ENCODE measurements at places on chromosomes 11 and 22.

DNA sequence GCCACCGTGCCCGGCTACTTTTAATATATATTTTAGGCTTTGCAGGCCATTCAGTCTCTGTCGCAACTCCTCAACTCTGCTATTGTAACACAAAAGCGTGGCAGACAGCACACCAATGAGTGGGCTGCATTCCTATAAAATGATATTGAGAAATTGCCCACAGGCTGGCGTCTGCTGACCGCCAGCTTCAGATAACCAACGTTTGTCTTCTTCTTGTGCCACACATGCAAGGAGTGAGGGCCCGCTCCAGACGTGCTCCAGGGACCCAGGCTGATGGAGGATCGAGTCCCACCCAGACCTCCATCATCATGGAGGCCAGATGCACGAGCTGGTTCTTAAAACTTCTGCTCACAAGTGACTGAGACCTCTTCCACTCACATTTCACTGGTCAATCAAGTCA, 35.4 kb upstream of the LINC01488 start:
- no peak for DNase-seq

DNA sequence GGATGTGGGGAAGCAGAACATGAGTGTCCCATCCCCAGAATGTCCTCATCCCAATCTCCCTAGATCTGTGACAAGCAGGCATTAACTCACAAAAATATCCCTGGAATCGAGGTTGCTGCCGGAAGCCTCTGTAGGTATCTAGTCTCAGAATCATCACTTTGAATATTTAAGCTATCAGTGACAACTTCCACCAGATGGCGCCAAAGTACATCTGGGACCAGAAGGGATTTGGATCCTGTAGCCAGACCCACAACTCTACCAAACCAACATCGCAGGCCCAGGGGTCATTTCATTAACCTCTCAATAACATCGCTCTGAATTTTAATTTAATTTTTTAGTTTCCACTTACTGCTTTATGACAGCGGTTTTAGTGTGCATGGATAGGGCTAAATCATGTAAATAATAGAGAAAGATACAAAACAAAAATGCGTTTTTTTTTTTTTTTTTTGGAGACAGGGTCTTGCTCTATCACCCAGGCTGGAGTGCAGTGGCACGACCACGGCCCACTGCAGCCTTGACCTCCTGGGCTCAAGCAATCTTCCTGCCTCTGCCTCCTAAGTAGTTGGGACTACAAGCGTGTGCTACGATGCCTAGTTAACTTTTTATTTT, 1.1 kb upstream of the EXT2 start:
- DNase-seq: peak; percentile 80

DNA sequence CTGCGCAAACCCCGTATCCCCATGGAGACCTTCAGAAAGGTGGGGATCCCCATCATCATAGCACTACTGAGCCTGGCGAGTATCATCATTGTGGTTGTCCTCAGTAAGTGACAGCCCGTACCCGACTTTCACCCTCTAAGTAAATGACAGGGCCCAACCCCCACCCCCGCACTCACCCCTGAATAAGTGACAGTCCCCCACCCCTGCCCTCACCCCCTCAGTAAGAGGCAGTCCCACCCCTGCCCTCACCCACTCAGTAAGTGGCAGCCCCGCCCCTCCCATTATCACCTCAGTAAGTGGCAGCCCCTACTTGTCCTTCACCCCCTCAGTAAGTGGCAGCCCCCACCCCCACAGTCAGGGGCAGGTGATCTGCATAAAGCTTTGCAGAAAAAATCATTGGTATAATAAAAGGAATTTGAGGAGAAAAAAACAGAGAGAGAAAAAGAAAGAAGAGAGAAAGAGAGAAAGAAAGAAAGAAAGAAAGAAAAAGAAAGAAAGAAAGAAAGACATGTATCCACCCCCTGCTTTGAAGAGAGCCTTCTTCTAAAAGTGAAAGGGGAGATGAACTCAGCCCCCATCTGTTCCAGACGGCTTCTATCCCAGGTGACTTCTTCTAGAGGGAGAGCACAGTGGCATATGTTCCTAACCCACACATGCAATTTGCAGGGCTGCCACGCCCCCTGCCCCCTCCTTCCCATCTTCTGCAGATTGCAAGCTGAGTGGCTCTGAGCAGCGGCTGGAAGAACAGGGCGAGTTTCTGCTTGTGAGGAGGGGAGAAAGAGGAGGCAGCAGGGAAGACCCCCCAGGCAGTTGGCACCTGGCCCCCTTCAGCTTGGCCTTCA, 12.5 kb upstream of the SMIM35 start:
- no peak for DNase-seq

DNA sequence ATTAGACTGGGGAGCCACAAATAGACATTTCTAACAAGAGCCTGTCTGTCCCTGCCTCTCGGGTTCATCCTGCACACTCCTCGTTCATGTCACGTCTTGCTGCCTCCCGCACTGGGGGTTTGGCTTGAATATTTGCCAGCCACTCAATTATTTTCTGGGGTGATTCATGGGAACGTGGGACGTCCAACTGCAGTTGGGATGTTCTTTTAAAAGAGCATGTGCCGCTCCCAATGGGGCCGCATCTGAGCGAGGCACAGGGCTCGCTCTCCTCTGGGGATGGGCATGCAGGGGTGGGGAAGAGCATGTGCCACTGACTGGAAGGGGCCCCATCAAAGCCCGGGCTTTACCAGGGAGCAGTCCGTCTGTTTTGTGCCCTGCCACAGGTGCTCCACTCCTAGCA, 43.4 kb downstream of the PARVG start:
- DNase-seq: no peak

DNA sequence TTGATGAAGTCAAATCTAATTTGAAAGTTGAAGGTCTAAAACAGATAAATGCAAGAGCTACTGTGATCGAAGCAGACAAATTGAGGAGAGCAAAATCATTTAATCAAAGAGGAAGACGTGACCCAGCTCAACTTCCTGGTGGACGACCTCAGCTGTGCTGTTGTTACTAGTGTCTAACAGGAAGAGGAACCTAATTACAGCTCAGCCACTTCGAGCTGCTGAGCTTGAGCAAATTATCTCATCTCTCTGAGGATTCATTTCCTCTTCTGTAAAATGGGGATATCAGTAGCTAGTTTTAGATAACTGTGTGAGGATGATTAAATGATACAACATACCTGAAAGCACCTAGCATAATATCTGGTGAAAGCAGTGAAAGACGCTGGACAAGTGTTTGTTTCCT, 48.6 kb upstream of the OLFML1 start:
- peak; percentile 9 for DNase-seq

GRCh38 chr11:68763926-68764657, 12.8 kb upstream of the TESMIN start:
- no peak for DNase-seq

GRCh38 chr22:36145881-36146280, 14.7 kb downstream of the APOL3 start:
- DNase-seq: no peak

DNA sequence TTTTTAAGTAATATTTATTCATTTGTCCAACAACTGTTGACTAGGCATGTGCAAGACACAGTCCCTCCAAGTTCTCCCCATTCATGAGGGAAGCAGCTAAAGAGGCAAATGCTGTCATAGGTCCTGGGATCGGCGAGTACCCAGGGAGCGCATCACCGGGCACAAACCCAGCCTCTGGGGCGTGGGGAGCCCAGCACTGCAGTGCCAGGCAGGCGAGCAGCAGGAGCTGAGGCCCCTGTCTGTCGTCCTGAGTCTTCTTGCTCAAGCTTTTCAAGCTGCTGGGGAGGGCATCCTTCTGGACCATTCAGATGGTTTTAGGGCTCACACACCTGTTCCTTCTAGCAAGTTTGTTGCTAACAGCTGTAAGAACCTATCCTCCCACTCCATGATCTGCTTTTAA, 62.1 kb downstream of the PPFIA1 start:
- DNase-seq: no peak

DNA sequence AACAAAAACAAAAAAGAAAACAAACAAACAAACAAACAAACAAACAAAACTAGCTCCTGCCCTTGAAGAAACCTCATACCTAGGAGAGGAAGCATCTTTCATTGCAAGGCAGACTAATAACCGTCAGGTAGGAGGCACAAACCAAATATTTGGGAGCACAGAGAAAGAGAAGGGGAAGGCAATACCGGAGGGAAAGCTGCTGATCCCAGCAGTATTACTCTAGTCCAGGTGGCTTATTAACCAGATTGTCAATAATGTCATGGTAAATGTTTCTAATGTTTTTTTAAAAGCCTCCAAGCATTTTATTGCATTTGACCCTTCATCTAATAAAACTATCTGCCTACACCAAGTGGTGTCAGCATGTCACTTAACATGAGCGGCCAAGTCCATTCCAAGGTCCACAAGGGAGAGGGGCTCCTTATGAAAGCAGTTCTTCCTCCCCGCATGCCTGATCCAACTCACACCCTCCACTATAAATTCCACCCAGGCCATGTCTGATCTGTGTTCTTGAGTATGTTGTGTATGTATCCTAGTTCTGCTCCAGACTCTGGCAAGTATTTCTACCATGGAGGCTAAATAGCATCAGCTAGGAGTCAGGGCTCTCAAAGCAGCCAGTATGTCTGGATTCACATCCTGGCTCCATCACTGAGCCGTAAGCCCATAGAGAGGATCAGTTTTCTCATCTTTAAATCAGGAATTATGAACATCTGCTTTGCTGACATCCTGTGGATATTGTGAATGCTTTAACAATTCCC, 208.1 kb upstream of the TENM4 start:
- no peak for DNase-seq

DNA sequence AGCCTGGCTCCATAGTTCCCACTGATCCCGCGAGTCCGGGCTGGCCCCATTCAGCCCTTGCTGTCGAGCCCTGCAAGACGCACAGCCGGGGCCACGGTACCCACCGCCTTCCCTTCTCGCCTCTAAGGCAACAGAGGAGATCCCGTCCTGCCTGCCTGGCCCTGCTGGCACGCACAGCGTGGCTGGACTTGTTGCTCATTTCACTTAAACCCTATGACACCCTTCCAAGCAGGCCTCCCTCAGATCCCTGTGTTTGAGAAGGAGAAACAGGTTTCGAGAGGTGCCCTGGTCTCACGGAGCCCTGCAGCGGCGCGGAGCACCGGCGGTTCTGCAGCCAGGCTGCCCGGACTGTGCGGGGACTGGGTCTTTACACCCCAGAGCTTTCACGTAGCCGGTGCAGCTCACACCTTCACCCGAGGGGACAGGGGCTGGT, 1048.4 kb downstream of the BRD1 start:
- no peak for DNase-seq

DNA sequence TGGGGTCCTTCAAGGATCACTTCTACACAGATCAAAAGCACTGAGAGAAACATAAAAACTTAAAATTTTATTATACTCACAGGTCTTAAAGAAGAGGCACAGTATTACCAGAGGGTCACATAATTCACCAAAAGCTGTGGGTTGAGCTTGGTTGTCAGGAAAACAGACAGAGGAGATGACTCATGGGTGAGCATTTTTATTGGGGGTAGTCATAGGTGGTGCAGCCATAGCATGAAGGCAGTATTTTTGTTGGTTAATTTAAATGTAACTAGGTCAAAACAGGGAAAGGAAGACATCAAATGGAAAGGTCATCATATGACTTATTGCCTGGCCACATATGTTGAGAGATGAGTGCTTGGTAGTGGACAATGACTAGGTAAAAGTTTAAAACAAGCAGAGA, 24.2 kb downstream of the OR5B17 start:
- no peak for DNase-seq

DNA sequence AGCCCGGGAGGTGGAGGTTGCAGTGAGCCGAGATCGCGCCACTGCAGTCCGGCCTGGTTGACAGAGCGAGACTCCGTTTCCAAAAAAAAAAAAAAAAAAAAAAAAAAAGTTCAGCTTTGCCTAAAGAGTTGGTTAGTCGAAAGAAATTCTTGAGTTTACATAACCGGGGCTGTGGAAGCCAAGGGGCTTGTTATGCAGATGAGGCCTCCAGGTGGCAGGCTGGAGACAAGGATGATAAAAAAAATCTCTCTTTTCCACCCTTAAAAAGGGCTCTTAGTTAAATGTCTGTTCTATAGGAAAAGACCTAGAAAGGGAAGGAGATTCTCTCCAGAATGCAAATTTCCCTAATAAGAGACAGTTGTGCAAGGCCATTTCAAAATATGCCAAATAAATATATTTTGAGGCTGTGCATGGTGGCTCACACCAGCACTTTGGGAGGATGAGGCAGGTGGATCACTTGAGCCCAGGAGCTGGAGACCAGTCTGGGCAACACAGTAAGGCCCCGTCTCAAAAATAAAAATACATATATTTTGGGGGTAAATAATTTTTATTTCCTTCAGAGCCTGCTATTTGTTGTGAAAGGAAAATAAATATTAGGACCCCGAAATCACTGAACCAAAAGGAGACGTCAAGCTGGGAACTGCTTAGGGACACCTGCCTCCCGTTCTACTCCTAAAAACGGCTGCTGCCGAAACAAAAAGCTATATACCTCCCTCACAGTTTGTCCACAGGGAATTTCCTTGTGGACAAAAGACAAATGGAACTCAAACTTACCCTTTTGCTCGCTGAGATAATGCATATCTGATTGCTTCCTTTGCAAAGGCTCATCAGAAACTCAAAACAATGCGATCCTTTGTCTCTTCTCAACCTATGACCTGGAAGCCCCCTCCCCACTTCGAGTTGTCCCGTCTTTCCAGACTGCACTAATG, 2.4 kb upstream of the IFITM2 start:
- DNase-seq: peak; percentile 61

DNA sequence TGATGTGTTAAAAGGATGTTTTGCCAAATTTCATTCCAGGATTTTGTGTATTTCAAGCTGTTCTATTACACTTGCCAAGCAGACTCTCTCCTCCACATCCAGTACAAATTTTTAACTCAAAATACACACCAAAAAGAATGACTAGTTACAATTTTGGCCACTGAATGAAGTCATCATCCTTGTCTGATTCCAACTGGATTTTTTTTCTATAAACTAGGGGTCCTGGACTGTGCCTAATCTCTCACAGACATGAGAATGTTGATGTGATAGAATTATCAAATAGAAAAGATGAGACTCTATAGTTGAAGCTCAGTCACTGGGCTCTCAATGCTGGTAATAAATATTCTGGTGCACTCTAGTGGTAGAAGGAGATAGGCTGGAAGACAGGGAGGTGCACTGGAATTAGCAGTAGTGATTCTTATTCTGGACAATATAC, 85.8 kb downstream of the FANCF start:
- DNase-seq: no peak

- DNase-seq: no peak
These were observed 584.0 kb downstream of the KCNA4 start for GRCh38 chr11:29432719-29433325.

DNA sequence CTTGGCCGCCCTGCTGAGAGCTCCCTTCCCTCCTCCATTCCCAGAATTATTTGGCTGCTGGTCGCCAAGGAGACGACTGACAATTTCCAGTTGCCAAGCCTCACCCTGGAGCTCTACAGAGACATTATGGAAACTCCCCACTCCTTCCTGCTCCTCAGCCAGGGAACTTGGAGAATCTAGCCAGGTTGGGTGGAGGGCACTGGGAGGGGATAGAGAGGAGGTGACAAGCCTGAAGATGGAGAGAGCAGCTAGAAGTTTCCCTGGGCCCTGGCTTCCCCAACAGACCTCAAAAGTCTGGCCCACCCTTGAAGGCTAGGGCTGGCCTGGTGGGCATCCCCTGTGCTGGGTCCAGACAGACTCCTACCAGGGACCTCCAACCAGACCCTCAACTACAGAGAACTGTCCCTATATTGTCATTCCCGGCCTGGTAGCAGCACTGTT, 6.7 kb upstream of the VSIG10L2 start:
- DNase-seq: no peak

GRCh38 chr11:18773681-18774080, 17.9 kb downstream of the PTPN5 start:
- DNase-seq: no peak
